ENCODE measurements at places on chromosomes 1 and 21.

GRCh38 chr1:179016706-179017382 is 8.8 kb upstream of the FAM20B start:
- no peak for DNase-seq

DNA sequence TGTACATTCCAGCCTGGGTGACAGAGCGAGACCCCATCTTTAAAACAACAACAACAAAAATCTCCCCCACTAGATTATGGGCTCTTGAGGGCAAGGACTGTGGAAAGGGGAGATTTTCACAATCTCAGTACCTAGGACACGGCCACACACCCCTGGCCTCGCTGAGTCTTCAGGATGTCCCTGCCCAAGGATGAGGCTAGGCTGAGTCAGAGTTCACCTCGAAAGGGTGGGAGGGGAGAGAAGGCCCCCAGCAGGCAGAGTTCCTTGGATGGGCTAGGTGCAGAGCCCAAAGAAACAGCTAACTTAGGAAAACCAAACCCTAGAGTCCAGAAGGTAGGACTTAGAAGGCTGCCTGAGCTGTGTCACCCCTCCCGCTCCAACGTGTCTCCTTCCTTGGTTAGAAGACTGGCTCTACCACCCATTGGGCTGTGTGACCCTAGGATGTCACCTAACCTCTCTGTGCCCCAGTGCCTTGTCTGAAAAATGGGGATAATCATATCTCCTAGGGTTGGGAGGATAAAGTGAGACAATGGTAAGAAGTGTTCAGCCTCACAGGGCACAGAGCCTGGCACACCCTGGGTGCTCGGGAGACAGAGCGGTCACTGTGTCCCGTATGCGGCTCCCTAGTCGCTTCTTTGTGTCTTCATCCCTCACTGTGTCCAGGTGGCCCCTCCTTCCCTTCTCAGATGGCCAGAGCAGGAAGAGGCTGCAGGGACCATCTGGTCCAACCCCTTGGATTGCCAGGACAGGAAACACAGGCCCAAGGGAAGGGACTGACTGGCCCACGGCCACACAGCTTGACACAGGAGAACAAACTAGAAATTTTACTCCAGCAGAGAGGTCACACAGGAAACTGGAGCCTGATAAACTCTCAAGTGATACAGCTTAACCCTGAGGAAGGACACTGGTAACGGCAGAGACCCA is 11.2 kb downstream of the TRIM62 start:
- no peak for DNase-seq

GRCh38 chr1:160553778-160554177 is 25.5 kb downstream of the CD84 start:
- no peak for DNase-seq

DNA sequence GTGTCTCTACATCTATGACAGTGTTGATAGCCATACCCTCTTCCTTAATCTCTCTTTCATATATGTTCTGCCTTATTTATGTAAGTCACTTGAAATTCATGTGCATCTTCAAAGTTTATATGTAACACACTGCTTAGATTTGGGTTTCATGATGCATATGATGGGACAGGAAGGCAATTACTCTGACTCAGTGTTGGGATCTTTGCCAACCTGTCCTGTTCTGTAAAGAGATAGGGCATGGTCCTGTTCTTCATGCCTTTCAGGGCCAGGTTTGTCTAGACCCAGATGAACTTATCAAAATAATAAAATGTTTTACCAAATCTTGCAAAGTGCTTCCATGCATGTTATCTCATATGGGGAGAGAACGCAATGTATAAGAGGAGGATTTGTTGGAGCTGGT is 69.5 kb downstream of the TMPRSS15 start:
- DNase-seq, result no peak

DNA sequence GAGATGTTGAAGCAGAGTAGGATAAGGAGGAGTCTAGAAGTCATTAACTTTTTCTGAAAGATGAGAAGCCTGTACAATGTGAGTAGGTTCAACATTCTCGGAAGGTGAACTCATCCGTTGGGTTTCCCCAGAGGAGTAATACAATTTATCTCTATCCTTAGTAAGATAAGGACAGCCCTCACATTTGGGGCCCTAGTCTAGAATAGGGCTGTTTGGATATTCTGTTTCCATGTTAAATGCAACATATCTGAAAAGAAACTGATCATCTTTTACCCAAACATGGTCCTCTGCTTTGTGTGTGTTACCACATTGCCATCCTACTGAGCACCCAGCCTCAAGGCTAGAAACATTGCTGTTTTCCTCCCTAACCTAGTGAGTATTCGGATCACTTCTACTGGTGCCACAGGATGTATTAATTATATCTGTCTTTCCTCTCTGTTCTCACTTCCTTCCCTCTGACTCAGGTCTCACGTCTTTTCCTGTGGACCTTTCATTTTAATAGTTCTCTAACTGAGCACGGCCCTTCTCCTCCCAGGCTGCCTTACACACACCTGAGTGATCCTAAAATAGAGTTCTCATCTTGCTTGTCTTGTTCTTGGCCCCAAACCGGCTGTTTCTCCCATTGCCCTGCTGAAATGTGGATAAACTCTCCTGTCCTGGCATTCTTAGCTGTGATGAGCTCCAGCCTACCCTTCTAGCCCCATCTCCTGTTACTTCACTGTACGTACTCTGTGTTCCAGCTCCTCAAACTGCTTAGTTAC is 91.7 kb downstream of the CDC14A start:
- no peak for DNase-seq

- no peak for DNase-seq
Measured at GRCh38 chr1:173341307-173341706, 134.2 kb upstream of the TNFSF4 start.

GRCh38 chr1:207017615-207018559 is 14.7 kb downstream of the C1orf116 start:
- DNase-seq, result no peak

DNA sequence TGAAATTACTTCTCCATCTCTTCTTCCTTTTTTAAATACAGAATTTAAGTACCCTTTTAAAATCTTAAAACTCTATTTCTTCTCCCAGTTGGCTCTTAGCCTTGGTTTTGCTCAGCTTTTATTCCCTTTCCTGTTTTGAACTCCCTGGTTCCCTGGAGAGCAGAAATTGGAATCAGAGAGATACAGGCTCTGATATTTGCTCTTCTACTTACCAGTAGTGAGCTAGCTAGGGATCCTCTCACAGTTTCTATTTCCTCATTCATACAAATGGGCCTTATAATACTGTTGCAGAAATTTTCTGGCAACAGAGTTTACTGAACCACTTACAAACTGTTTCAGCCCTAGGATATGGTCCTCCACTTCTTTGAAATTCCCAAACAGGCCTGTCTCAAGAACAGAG is 606.3 kb downstream of the NUF2 start:
- DNase-seq, result peak; percentile 36
